ENCODE measurements at places on chromosomes 6 and 20.

- DNase-seq = no peak
Observed at GRCh38 chr6:82251942-82252341, 4.4 kb upstream of the IBTK start.

- no peak for DNase-seq
Observed at GRCh38 chr6:91142154-91142553, 555.3 kb upstream of the MAP3K7 start.

GRCh38 chr6:83708546-83708969 is 343 bp downstream of the SNAP91 start:
- DNase-seq = no peak

DNA sequence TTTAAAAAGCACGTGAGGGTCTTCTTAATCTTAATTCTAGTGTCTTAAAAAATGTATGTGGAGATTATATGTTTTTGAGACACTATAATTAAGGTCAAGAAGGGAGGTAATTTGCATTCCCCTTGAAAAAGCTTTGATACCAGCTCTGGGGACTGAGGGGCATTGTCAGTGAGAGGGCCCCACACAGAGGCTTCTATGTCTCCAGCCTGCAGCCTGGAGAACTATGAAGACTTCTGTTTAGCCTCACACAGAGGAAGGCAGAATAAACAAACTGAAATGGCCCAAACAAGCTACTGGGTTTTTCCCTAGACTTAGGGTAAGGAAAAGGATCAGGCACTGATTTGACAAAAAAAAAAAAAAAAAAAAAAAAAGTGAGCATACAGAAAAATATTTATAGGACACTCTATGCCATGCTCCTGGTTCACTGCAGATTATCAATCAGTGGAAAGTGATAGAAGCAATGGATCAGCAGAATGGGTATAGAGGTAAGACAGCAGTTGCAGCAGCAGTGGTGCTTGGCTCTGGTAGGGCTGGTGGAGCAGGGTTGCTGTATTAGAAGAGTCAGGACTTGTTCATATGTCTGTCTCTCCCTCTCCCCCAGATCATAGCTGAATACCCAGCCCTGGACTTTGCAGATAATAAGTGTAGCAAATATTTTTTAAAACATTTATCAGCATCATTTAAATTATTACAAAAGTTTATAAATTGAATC is 85.4 kb downstream of the KLHL32 start:
- no peak for DNase-seq

DNA sequence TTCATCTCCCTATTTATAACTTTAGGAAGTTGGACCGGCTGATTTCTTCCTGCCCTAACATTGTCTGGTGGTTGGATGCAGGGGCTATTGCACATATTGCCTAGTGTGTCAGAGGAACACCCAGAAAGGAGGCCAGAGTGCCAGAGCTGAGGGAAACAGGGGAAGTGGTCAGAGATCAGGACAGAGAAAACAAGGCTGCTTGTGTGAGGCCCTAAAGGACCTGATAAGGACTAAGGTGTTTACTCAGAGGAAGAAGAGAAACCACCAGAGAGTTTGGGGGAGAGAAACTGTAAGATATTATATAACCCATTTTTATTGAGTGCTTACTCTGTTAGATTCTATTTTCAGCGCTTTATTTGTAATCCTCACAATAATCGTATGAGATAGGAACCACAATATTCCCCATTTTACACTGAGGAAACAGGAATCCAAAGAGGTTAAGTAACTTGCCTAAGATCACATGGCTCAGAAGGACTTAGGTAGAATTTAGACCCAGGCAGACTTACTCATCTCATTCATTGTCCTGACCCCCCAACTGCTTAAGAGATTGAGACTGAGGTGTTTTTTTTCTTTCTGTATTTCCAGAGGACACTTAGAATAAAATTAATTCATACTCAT is 54.0 kb upstream of the REV3L start:
- no peak for DNase-seq

DNA sequence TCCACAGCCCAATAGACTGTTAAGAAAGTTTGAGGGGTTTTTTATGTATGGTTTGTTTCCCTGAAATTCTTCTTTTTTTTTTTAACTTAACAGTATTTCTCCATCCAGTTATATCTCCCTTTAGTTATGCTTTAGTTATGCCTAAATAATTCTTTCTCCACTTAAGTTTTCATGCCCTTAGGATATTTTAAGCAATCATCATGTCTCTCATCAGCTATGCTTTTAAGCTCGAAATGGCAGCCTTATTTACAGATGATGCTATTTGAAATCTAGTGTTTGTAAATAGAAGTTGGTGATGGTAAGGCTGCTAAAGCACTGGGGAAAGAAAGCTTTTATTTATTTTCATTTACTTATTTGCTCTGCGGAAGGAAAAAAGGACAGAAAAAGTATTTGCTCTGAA is 439.3 kb downstream of the TFAP2B start:
- DNase-seq = no peak

- DNase-seq = no peak
Observed at GRCh38 chr20:53990003-53990402, 80.4 kb downstream of the BCAS1 start.

- no peak for DNase-seq
Observed at GRCh38 chr6:39879535-39879934, 54.7 kb downstream of the MOCS1 start.

- DNase-seq = no peak
Observed at GRCh38 chr6:89148016-89148750, 2.3 kb downstream of the PM20D2 start.

DNA sequence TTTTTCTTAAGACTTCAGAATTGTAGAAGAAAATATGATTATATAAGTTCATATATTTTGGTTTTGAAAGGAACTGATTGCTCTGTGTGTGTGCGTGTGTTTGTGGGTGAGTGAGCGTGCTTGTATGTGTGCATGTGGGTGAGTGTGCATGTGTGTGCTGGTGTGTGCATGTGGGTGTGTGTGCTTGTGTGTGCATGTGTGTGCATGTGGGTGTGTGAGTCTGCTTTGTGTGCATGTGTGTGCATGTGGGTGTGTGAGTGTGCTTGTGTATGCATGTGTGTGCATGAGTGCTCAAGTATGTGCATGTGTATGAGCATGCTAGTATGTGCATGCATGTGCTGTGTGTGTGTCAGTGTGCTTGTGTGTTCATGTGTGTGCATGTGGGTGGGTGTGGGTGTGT is 238.5 kb downstream of the CDC5L start:
- no peak for DNase-seq

DNA sequence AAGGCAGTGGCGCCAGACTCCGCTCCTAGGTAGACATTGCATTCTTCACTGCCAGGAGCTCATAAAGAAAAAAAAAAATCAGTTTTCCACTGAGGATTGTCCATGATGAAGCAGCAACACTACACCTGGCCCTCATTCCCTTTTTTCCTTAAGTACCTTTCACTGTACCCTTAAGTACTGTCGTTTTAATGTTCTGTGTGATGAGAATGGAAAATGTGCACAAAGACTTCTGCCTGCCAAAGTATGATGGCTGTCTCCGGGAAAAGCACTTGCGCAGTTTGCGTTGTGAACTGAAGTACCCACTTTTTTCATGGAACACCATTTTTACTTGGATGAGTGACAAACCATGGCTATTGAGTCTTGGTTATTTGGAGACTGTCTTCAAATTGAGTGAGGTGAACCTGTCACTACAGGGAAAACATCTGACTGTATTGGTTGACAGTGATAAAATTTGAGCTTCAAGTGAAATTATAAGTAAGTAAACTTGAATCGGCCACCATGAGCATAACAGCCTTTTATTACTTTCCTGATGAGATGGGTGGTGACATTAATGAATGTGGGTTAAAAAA is 104.8 kb downstream of the NCOA3 start:
- DNase-seq = no peak

DNA sequence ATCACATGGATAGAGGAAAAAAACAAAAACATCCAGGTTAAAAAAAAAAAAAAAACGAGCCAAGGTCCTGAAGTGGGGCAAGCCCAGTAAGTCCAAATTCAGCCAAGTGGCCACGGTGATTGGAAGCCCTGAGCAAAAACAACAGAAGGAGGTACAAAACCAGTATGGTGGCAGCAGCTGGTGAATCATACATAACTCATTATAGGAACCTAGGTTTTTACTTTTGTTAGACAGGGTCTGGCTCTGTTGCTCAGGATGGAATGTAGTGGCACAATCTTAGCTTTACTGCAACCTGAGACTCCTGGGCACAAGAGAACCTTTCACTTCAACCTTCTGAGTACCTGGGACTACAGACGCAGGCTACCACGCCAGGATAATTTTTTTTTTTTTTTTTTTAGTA is 22.7 kb upstream of the MYB start:
- DNase-seq = no peak

DNA sequence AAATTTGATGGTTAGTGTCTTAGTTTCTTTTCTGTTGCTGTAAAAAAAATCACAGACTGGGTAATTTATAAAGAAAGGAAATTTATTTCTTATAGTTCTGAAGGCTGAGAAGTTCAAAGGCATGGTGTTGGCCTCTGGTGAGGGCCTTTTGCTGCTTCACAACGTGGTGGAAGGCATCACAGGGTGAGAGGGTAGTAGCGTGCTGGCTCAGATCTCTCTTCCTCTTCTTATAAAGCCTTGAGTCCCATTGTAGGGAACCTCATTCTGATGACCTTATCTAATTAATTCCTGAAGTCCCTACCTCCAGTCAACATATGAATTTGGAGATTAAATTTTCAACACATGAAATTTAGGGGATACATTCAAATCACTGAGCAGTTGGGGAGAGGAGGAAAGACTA is 62.0 kb downstream of the ARID1B start:
- DNase-seq = no peak

- peak; percentile 42 for DNase-seq
Observed at GRCh38 chr6:31321005-31321707, 35.8 kb downstream of the HLA-B start.

- peak; percentile 16 for DNase-seq
Observed at GRCh38 chr20:48523191-48523995, 304.4 kb downstream of the PREX1 start.

DNA sequence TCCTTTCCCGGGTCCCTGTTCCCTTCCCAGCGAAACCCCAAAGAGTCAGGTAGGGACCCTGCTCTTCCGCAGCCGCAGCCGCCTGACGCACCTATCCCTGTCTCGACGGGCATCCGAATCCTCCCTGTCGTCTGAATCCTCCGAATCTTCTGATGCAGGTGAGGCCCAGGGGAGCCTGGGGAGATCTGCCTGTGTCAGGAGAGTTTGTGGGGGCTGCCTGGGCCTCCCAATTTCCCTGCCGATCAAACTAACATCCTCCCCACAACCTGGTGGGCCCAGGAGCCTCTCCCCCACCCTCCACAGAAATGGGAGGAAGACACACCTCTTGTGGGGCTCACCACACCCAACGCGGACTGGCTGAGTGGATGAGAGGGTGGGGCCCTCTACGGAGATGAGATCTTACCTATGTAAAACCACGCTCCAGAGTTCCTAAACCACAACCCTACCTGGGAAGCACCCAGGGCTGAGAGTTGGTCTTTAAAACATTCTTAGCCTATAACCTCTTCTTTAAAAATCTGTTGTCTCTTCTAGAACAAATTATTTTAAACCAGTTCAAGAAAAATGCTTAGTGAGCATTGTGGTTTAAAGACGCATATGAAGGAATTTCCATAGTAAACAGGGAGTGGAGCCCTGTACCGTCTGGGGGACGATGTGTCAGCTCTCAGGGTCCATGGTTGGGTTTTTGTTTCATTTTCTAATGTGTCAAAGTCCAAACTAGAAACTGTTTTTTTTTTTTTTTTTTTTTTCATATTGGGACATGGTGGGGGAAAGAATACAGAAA is 1.7 kb downstream of the CDC25B start:
- no peak for DNase-seq

GRCh38 chr6:47762502-47762901 is 19.3 kb upstream of the OPN5 start:
- DNase-seq = no peak

- DNase-seq = no peak
Observed at GRCh38 chr20:896501-897025, 19.6 kb downstream of the ANGPT4 start.

GRCh38 chr20:25273046-25273445 is 25.2 kb downstream of the PYGB start:
- DNase-seq = no peak

DNA sequence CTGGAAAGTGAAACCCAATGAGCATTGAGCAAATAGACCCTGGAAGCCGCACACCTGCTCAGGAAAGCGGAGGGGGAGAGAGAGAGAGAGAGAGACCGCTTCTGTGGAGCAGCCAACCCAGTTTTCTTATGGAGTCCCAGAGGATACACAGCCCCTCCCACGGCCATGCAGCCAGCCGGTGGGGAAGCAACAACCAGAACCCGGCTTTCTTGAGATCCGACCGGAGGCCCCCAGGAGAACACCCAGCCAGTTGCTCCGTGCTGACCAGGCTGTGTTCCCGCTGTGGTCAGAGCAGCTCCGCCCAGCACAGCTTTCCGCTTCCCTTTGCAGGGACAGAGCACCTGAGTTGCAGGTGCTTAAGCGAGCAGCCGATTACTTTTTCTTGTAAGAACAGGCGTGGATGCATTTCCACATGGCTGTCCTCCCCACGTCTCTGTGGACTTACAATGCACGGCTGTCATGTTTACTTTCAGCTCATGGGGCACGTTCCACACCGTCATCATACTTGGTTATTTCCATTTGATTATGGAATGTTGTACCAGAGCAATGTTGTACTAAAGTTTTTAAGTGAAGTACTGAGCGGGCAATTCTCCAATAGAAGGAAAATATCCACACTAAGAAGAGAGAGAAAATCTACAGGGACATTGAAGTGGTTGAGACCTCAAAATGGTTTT is 381.9 kb downstream of the THBS2 start:
- DNase-seq = no peak

DNA sequence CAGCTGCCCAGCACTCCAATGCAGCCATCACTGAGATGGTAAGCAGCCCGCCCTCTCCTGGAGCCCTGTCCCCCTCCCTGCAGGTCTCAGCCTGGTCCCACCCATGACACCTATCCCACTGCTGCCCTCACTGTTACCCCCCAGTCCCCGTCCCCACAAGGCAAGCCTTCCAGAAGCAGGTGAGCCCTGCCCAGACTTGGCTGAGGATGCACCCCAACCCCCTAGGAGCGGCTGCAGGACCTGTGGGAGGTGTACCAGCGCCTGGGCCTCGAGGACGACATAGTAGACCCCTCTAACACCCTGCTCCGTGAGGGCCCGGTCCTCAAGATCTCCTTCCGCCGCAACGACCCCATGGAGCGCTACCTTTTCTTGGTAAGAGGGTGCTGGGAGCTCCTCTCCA is 9.2 kb downstream of the FGD2 start:
- no peak for DNase-seq

DNA sequence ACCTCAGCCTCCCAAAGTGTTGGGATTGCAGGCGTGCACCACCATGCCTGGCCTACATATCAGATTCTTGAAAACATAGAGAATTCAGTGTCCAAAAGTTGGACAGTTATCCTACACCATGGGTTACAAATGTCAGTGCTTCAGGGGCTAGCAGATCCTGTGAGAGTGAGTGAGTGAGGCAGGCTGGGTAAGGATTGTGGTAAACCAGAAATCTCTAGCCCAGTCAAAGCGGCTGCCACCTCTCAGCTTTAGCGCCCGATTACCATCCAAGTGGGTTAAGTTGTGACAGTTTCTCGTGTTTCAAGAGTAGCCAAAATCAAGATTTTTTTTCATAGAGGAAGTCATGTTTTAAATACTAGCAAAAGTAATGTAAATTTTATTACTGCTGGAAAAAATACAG is 21.9 kb upstream of the CSE1L start:
- DNase-seq = no peak

GRCh38 chr6:163986313-163986712 is 571.8 kb downstream of the QKI start:
- no peak for DNase-seq

- no peak for DNase-seq
Observed at GRCh38 chr6:119865466-119866350, 516.1 kb upstream of the MAN1A1 start.
